Naive thymus-derived CD4-positive, alpha-beta T cell (primary cell): ENCODE measurements at places on chromosomes 7 and 10. TPM values are rescaled to one million over a fixed set of nuclear protein-coding genes. Genes with fewer than 3 reads are reported as not detected.
A peak's percentile ranks its signal among the peaks of the same experiment; 100 is the strongest.

DKK1 gene
- not detected for polyA plus RNA-seq

- H3K27ac ChIP-seq: no peak overlapping the region
- no peak overlapping the region for H3K4me3 ChIP-seq
- peaks cover 10% of the 10 kb centered on the region for H3K4me1 ChIP-seq
- peak; percentile 38 for DNase-seq
- H3K27me3 ChIP-seq: no peaks in the 10 kb centered on the region
These were observed 21.8 kb downstream of the NET1 start for GRCh38 chr10:5434017-5434753.

DNA sequence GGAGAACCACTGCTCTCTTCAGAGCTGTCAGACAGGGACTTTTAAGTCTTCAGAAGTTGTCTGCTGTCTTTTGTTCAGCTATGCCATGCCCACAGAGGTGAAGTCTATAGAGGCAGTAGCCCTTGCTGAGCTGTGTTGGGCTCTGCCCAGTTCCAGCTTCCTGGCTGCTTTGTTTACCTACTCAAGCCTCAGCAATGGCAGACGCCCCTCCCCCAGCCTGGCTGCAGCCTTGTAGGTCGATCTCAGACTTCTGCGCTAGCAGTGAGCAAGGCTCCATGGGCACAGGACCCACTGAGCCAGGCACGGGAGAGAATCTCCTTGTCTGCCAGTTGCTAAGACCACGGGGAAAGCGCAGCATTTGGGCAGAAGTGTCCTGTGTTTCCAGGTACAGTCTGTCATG lies 12.1 kb upstream of the CPA2 start:
- DNase-seq: no peak
- H3K4me1 ChIP-seq: no peaks in the 10 kb centered on the region
- no peaks in the 10 kb centered on the region for H3K27me3 ChIP-seq
- H3K27ac ChIP-seq: no peak overlapping the region

GRCh38 chr7:129535896-129536295 lies 33.6 kb downstream of the SMKR1 start:
- no peaks in the 10 kb centered on the region for H3K27me3 ChIP-seq
- no peaks in the 10 kb centered on the region for H3K36me3 ChIP-seq
- DNase-seq: no peak
- peaks cover 15% of the 10 kb centered on the region for H3K4me1 ChIP-seq
- H3K27ac ChIP-seq: no peak overlapping the region
- H3K4me3 ChIP-seq: no peak overlapping the region
